AG10803 (cell line): ENCODE measurements at places on chromosomes 16 and 17.

DNA sequence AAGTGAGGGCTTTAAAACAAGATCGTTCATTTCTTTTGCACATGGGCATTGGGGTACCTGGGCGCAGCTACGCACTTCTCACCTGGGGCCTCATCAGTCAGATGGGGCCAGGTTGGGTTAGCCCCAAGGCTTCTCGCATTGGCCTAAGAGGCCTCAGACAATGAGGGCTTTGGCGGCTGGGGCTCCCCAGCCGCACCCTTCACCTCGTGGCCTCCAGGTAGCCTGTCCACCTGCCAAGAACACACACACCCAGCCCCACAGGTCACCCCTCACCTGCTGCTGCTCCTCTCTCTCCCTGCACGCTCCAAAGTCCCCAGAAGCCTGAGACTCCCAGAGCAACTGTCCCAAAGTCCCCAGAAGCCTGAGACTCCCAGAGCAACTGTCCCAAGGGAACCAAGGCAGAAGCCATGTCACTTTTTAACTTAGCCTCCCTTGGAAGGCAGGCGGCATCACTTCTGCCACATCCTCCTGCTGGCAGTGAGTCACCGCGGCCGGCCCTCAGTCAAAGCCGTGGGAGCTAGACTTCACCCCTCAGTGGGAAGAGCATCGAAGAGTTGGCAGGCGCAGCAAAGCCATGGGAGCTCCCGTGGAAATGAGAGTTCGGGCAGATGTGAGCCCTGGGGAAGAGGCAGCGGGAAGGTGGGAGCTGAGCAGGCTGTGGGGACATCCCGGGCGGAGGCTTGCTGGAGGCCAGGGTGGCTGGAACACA is 78.9 kb upstream of the PLCG2 start:
- no peak for DNase-seq

- no peak for DNase-seq
These were observed 98.7 kb upstream of the ZNF469 start for GRCh38 chr16:88284101-88284500.

DNA sequence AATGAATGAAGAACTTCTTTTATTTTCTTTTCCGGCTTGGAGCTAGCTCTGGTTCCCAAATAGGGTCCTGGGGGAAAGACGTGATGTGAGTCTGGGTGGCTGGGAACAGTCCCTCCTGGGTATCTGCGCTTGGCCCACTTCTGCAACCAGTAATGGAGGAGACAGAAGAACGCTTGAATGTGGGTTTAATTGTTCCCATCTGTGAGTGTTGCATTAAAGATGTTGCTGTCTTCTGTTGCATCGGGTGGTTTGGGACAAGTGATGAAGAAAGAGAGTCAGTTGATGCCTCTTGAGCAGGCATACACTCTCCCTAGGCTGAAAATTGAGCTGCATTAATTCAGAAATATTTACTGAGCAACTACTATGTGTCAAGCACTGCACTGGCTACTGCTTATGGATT is 511.1 kb downstream of the CDH13 start:
- DNase-seq: peak; percentile 72

GRCh38 chr17:7809086-7809790 is 24.8 kb upstream of the KDM6B start:
- DNase-seq: no peak

DNA sequence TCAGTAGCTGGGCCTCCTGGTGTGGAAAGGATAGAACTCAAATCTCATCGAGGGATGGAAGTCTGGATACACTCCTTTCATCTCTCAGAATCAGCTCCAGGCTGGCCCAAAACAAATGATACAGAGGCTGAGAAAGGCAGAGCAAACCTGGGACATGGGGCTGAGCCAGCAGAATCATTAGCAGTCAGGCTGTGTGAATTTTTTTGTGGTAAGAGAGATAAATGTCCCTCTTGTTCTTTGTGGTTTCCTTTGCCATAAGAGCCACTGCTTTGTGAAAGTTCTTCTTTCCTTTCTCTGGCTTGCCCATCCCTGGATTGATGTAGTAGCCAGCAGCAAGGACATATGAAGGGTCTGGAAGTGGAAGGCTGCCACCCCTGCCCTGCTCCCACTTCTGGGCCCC is 146.2 kb downstream of the CDH13 start:
- peak; percentile 33 for DNase-seq
